Upper lobe of left lung (tissue), 6 donors: ENCODE measurements at places on chromosomes 16 and 17. TPM values are rescaled to one million over a fixed set of nuclear protein-coding genes. Genes with fewer than 3 reads are reported as not detected.

DNA sequence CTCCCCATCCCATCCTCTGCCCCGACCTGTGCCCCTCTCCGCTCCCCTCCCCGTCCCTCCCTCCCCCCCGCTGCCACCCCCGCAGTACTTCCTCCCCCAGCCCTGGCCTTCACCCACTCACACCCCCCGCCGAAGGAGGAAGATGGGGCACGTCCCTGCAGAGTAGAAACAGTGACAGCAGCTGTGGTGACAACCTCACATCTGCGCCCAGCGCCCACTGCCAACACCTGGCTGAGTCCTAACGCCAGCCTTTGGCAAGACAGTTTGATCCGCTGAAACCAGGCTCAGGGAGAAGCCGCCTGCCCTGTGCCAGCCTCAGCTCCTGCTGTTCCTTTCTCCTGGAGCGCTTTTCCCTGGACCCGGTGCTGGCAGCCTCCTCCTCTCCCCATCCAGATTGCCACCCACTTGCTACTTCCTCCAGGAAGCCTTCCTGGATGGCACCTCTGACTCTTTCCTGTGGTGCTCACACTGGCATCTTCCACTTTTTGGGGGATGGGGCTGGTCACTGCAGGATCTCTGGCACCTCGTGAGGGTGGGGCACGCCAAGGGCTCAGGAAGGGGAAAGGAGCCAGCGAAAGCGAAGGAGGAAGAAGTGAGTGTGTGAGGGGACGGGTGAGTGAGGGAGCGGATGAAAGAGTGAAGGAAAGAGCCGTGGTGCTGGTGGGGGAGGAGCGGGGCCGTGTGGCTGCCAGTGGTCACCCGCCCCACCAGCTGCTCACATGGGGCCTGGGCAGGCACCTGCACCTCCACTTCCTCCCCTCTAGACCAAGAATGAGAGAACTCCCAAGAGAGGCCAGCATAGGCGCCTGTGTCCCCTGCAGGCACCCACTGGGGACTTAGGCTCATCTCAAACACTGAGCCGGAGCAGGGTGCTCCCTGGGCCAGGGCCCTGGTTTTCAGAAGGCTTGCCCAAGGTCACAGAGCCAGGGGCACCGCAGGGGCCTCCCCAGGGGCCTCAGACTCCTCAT lies 27.0 kb downstream of the ZFPM1 start:
- peak; percentile 71 for DNase-seq

The ARL17A gene
- 16.9 TPM for total RNA-seq

The ANKS4B gene
- total RNA-seq, result not detected

DNA sequence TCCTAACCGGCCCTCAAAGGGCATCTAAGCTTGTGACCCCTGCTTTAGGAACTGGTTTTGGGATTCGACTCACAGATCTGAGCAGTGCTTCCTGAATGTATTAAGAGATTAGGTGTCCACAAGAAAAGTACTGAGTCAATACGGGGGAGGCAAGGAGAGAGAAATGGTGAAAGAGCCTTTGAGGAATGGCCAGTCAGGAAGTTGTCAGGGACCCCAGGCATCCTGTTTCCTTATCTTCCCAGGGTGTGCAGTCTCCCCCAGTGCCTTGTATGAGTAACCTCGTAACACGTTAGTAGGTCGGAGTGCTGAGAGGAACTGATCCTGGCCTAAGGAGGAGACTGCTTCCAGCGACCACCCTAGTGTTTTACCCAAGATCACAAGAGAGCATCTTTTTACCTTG lies 16.4 kb upstream of the TMED6 start:
- no peak for DNase-seq

DNA sequence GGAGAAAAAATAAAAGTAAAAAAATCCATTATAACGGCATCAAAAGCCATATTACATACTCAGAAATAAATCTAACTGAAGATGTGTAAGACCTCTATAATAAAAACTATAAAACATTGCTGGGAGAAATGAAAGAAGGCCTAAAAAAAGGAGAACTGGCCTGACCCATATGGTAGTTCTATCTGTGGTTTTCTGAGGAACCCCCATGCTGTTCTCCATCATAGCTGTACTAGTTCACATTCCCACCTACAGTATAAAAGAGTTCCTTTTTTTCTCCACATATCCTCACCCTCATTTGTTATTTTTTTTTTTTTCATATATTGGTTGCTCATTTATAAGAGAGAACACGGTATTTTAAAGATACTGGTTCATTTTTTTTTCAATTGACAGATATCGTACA lies 191.8 kb downstream of the STX8 start:
- DNase-seq, result no peak

DNA sequence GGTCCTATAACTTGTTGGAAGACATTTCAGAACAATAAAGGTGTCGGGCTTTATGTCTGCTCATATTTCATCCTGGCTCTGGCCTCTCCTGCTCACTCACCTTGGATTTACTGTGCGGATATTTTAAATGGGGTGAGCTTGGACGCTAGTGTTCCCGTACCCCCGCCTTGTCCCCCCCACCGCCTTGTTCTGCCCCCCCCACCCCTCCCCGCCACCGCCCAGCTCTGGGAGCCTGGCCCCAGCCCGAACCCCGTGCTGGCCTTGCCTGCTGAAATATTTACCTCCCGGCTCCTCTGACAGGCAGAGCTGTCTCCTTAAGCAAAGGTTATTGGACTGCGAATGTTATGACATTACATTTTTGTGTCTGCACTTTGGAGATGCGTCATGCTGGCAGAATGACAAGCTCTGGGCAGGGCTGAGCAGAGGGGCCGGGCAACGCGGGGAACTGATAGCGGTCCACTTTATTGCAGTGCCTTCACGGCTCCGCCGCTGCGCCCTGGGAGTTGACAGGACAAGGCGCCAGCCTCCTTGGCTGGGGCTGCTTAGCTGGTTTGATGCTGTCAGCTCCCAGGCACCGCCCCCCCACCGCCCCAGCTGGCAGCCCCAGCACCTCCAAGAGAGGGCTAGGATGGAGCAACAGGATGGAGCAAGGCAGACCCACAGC lies 222.5 kb upstream of the GSE1 start:
- DNase-seq, result no peak

The HOXB7 gene
- 1.3 TPM for total RNA-seq

The FNDC8 gene
- not detected for total RNA-seq

GRCh38 chr16:20613481-20614185 lies 37.5 kb upstream of the ACSM2B start:
- no peak for DNase-seq

DNA sequence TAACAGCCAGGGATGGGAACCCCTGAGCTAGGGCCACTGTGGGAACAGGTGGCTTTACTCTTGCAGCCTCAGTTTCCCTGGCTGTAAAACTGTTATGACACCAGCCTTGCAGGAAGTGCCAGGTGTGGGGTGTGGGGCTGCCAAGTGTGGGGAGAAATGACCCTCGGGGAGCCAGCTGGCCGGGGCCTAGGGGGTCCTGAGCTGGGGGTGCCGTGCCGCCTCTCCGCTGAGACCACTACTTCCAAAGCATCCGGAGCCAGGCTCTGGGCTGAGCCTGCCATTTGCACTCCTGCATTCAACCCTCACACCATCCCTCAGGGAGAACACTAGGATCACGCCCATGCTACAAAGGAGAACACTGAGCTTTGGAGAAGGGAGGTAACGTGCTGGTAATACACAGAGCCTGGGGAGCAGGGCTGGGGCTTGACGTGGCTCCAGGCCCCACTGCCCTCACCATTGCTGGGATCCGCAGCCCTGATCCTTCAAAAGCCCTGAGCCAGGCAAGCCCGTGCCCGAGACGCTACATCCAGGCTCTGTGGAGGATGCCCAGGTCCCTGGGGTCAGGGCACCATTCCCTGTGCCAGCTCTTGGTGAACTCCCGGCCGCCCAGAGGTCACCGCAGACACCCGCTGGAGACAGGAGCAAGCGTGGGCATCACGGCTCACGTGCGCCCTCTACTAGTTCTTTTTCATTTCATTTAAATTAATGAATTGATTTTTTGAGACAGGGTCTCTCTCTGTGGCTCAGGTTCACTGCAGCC lies 28.8 kb upstream of the GINS2 start:
- no peak for DNase-seq

The DNAAF8 gene
- 4.1 TPM for total RNA-seq

- no peak for DNase-seq
Measured at GRCh38 chr17:58121925-58122324, 26.3 kb upstream of the OR4D1 start.

DNA sequence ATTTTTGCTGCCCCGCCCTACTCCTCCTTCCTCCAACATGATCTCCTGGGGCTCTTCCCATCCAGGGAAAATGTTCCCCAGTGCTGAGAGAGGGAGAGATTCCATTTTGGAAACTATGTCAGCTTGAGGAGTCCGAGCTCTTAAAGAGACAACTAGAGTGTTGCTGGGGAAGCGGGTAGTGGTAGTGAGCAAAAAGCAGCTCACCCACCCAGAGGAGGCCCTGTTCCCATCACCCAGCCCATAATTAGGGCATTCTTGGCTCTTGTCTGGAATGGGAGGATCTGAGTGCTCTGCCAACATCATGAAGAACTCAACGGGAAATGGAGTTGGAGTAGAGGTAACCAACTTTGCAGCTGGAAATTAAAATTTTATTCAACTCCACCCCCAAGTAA lies 9.1 kb upstream of the MSL1 start:
- no peak for DNase-seq

GRCh38 chr17:57017625-57018024 lies 39.7 kb downstream of the SCPEP1 start:
- DNase-seq, result no peak

DNA sequence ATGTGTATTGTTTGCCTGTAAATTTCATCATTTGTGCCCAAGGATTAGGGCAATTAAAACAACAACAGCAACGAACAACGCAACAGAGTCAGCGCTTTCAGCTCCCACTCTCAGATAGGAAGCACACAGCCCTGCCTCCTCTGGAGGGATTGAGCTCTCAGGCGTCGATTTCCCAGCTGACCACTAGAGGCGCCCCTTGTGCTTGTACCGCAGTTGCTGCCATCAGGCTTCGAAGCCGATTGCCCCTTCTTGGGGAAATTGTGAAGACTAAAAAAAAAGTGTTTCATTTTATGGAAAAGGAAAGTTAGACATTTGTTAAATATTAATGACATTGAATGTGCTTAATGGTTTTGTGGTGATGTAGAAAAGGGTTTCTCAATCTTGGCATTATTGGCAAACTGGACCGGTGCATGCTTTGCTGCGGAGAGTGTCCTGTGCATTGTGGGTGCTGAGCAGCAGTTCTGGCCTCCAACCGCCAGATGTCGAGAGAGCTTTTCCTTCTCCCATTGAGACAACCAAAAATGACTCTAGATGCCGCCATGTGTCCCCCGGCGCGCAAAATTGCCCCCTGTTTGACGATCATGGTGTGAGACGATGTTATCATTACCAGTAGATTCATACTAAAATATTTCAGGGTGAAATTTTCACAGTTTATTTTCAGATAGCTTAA lies 650.4 kb upstream of the RBFOX1 start:
- DNase-seq, result peak; percentile 35

GRCh38 chr17:69959283-69959682 lies 115.7 kb upstream of the KCNJ16 start:
- no peak for DNase-seq
